ENCODE measurements at places on chromosomes 1 and 21.

DNA sequence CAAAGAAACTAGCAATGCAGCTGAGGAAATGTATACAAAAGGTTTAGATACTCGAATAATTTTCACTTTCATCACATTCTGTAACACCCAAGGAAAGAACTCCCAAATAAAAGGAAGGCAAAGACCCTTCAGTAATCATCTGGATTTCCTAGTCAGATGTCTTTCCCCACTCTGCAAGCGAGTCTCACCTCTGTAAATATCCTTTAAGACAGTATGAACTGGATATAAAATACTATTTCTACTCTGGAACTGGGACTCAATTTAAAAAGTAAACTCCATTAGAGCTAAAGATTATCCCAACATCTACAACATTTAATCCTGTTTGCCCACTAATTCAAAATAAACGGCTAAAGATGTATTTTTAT lies 27.0 kb downstream of the C2CD2 start:
- DNase-seq: no peak

DNA sequence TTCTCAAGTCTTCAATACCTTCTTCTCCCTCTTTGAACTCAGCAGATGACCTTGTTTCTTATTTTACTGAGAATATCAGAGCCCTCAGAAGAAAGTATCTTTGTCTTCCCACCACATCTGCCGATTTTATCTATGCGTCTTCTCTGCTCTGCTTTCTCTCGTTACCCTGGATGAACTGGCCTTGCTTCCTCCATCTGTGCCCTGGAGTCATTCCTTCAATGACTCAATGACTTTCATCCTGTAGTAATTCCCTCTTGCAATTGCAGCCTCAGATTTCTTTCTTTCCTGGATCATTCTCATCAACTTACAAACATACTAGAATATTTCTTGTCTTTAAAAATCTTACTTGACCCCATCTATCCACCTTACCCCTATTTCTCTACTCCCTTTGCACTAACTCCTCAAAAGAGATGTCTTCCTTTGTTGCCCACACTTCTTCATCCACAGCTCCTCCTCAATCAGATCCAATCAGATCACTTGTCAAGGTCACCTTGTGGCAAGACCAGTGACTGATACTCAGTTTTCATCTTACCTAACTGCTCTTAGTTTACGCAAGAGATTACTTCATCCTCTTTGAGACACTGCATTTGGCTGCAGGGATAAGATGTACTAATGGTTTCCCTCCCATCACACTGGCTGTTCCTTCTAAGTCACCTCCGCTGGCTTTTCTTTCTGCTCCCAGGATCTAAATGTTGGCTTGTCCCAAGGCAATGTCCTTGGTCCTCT lies 8.2 kb upstream of the TGFBR3 start:
- DNase-seq: no peak

- DNase-seq: no peak
Observed at GRCh38 chr1:20484519-20485462, 1.2 kb downstream of the CAMK2N1 start.

DNA sequence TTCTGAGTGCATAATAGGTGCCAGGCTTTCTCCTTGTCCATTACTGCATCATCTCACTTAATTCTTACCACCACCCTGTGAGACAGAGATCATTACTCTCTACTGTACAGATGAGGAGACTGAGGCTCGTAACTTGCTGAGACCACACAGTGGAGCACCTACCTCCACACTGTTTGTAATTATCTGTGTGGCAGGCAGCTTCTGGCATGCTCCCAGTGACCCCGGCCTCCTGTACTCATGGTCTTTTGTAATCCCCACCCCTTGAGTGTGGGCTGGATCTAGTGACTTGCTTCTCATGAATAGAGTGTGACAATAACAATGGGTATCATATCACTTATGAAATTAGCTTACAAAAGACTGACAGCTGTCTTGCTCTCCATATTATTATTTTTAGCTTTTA lies 407.3 kb downstream of the MATN1 start:
- no peak for DNase-seq

DNA sequence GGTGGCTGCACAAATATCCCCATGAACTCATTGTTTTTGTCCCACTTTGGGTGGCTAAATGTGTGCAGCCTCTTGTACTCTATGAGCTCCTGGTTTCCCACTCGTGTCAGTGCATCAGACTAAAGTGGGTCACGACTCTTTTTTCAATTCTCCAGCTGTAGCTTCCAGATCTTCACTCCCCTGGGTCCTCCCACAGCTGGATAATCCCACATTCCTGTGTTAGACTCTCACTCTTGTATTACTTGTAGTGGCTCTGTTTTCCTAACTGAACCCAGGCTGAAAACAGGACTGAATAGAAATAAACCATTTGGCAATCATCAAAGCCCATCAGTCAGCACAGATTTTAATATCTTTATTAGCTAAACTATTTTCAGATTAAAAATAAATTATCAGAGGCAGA lies 60.4 kb downstream of the UBE2U start:
- no peak for DNase-seq

DNA sequence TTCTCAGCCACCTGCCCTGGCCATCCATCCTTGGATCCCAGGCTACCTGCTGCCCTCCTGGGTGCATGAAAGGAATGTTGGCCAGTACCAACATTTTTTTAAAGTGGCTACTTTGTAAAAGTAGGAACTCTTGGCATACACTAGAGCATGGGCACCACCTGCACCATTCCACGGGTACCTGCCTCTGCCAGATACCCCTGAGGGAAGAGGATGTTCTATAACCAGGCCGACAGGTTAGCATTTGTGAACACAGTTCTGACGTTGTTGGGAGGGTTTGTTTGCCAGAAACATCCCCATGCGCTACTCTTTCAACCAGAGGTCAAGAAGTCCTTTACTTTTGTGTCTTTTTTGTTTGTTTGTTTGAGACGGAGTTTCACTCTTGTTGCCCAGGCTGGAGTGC lies 43.0 kb downstream of the EVA1C start:
- no peak for DNase-seq

DNA sequence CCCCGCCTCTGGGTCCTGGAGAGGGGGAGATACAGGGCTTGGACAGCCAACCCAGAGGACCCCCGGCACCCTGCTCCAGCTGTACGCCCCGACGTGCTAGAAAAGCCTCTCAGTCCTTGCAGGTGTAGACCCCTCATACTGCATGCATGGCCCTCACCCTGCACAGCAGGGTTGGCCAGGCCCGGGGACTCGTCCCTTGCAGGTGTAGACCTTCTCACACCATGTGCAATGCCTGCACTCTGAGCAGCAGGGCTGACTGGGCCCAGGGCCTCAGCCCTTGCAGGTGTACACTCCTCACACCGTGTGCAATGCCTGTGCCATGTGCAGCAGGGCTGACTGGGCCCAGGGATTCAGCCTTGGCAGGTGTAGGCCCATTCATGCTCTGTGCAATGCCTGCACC lies 26.8 kb downstream of the WNT9A start:
- no peak for DNase-seq

GRCh38 chr1:63987628-63988024 lies 213.8 kb downstream of the ROR1 start:
- DNase-seq: no peak

- DNase-seq: no peak
Observed at GRCh38 chr1:15728937-15729657, 7.0 kb upstream of the SLC25A34 start.

DNA sequence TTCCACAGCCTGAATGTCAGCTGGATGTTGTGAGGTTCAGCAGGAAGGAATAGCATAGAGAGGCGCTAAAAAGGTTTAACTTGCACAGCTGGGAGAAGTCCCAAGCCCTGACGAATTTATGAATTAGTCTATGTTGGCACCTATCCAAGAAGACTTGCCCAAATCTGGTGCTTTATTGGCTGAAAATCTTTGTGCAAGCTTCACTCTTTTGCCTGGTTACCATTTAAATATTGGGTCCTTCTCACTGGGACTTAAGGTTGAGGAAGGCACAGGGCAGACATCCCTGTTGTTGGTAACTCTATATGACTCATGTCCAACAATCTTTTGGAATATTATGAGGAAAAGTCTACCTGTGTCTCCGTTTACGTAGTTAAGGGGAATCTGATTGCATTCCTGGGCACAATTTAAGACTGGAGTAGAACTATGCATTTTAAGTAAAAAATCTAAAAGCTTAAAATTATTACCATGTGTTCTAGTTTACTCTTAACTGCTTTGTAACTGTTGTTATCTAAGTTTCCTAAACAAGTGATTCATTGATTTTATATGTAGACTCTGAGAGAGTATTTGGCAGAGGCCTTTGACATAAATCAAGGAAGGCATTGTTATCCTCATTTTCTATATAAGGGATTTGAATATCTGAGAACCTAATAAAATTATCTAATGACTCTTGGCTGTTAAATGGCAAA lies 181.7 kb upstream of the DPYD start:
- no peak for DNase-seq

Measured in H9 (cell line).